ENCODE measurements at places on chromosomes 5 and 9. TPM values are rescaled to one million over a fixed set of nuclear protein-coding genes. Genes with fewer than 3 reads are reported as not detected.

The NIPSNAP3A gene
- 79.6 TPM for total RNA-seq

The RNF183 gene
- not detected for total RNA-seq

The CARTPT gene
- 17.0 TPM for total RNA-seq

The HTR1A gene
- total RNA-seq, result 0.99 TPM

The GDF9 gene
- 0.69 TPM for total RNA-seq

The SHC3 gene
- total RNA-seq, result 15.5 TPM

The CBY3 gene
- not detected for total RNA-seq

The PCSK1 gene
- total RNA-seq, result 2.4 TPM

The SPATA6L gene
- 7.9 TPM for total RNA-seq

The KCNV2 gene
- total RNA-seq, result not detected

The PCDHGA10 gene
- 12.4 TPM for total RNA-seq

The RBM27 gene
- 18.4 TPM for total RNA-seq

The CDC25C gene
- 4.4 TPM for total RNA-seq

The CIZ1 gene
- total RNA-seq, result 18.5 TPM

The RANBP17 gene
- 43.3 TPM for total RNA-seq

The KIF24 gene
- 2.8 TPM for total RNA-seq

The ACTBL2 gene
- total RNA-seq, result not detected

The TMEM215 gene
- 5.2 TPM for total RNA-seq

The GZMA gene
- 0.39 TPM for total RNA-seq

The ZNF879 gene
- 10.5 TPM for total RNA-seq

The AJM1 gene
- 1.2 TPM for total RNA-seq

The IER5L gene
- total RNA-seq, result 10.4 TPM

The ARL14EPL gene
- not detected for total RNA-seq

The RANBP6 gene
- 36.8 TPM for total RNA-seq

The GABRA6 gene
- total RNA-seq, result not detected

The RRAGA gene
- 67.1 TPM for total RNA-seq

The DMRTA1 gene
- 0.99 TPM for total RNA-seq

The CCDC192 gene
- 0.50 TPM for total RNA-seq

The FGF1 gene
- total RNA-seq, result 25.6 TPM

The DRD1 gene
- 1.6 TPM for total RNA-seq

The ZFP37 gene
- 15.5 TPM for total RNA-seq

The PHYHD1 gene
- 29.9 TPM for total RNA-seq

The FGF10 gene
- 10.1 TPM for total RNA-seq

The SV2C gene
- total RNA-seq, result 16.2 TPM

The PIP5KL1 gene
- 2.7 TPM for total RNA-seq

The FREM1 gene
- 20.8 TPM for total RNA-seq

The AIF1L gene
- total RNA-seq, result 47.7 TPM

The CTSV gene
- 3.5 TPM for total RNA-seq

The PCDHB6 gene
- total RNA-seq, result 2.7 TPM

The TBC1D9B gene
- total RNA-seq, result 47.1 TPM

The DMGDH gene
- 5.0 TPM for total RNA-seq
